ENCODE measurements at places on chromosomes 6 and 20.

DNA sequence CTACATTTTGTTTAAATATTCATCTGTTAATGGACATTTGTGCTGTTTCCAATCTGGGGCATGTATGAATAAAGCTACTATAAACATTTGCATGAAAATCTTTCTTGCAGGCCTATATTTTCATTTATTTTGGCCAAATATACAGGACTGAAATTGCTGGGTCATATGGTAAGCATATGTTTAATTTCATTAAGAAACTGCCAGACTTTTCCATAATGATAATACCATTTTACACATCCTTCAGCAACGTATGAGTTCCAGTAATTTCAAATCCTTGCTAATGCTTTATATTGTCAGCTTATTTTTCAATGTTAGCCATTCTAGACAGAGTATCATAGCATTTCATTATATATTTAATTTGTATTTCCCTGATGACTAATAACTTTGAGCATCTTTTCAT lies 51.0 kb downstream of the GPR6 start:
- DNase-seq, result no peak

DNA sequence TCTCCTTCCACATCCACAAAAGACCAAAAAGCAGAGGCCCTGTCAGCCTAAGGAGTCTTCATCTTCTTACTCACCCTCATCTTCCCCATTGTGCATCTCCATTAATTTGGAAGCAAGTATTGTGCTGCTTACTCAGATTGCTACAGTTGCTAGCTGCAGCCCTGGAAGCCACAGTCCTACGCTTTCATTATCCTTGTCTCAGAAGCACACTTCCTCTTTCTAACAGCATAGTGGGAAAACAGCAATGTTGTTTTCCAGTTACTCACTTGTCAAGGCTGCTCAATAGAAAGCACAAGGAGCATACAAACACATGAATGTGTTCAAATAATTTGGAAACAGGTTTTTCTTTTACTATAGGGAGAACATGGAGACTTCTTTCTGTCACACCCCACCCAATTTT lies 76.6 kb upstream of the RBM24 start:
- no peak for DNase-seq

DNA sequence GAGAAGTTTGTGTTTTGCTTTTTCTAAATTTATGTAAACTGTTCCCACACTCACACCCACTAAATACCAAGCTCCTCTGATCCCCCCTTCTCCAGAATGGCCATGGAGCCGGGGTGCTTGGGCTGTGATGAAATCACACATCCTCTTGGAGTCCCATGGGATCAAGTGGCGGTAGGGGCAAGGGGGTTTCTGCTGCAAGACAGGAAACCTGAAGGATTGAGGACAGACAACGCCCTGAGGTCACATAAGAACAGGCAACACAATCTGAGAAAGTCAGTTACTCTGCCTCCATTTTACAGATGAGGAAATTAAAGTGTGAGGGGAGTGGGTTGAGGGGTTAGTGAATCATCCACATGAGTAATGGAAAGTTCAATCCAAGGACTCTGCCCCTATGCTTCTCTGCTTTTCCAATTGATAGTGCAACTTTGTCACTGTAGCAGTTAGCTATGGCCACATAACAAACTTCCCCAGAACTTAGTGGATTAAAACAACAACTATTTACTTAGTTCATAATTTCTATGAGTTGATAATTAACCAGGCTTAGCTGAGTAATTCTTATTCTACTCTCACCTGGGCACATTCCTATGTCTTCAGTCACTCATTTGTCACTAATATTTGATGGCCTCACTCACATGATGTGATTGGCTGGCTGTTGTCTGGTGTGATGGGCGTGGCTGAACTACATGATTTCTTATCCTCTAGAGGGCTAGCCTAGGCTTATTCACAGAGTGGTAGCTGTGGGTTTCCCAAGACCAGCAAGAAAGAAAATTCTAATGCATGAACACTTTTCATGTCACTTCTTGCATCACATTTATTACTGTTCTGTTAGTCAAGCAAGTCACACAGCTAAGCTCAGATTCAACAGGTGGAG lies 311.1 kb upstream of the RNF24 start:
- DNase-seq, result no peak

DNA sequence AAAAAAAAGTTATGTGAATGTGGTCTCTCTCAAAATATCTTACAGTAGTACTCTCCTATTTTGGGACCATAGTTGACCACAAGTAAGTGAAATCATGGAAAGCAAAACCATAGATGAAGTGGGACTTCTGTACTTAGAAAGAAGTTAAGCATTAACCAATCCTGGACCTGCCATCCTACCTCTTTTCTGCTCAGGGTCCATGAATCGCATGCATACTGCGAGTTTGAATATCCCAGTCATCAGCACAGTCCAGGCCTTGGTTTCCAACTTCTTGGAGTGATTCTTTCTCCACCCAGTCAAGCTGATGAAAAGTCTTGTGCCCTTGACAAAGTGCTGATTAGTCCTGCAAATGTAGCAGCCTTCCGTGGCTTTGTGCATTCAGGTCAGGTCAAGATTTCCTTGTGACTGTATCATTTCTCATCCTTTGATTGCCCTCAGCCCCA lies 46.0 kb downstream of the RNF217 start:
- no peak for DNase-seq

- no peak for DNase-seq
Observed at GRCh38 chr6:125197795-125198269, 44.3 kb downstream of the TPD52L1 start.

- no peak for DNase-seq
Observed at GRCh38 chr20:10550204-10551118, 115.4 kb downstream of the SLX4IP start.

GRCh38 chr6:54282186-54282585 lies 26.1 kb upstream of the TINAG start:
- no peak for DNase-seq

DNA sequence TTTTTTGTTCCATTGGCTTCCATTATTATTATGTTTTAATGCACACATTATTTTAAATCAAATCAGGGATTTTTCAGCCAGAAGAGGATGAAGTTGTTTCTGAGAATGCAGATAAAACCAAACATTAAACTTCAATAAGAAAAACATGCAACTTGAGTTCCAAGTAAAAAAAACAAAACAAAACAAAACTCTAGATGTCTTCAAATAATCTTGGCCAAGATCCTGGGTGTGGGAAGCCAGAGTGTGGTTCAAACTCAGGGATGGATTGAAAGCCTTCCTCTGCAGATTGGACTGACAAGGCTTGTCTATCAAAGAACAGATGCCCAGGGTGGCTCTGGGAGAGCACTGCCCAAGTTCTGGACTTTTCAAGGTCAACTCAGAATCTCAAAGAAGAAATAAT lies 134.1 kb downstream of the LCA5 start:
- DNase-seq, result no peak
